NCI-H146 (cell line): ENCODE measurements at places on chromosomes 5 and 9.

DNA sequence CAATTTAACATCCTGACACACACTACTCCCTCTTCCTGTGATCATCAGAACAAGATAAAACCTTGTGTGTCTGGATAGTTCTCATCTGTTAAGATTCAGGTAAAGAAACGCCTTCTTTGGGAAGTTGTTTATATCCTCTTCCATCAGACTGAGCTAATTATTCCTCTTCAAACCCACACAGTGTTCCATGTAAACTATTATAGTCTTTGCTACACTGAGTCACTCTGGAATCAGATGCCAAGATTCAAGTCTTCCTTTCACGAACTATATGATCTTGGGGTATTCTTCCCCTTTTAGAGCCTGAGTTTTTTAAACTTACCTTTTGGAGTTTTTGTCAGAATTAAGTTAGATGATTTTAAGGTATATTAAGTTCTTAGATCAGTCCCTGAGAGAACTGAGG, 2.0 kb downstream of the OR1J1 start:
- DNase-seq: no peak

- DNase-seq: no peak
These were observed 217.5 kb upstream of the NMUR2 start for GRCh38 chr5:152622628-152623027.

GRCh38 chr5:149916334-149917072, 28.1 kb downstream of the PDE6A start:
- no peak for DNase-seq

DNA sequence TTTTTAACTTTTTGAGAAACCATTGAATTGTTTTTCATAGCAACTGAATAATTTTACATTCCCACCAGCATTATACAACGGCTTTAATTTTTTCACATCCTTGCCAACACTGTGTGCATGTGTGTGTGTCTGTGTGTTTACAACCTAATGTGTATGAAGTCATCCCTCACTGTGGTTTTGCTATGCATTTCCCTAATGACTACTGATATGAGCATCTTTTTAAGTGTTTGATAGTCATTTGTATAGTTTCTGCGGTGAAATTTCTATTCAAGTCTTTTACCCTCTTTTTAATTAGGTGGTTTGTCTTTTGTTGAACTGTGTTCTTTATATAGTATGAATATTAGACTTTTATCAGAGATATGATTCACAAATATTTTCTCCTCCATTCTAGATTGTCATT, 263.1 kb upstream of the COX7C start:
- no peak for DNase-seq

- DNase-seq: no peak
These were observed 540.2 kb upstream of the TRPC7 start for GRCh38 chr5:136905571-136905970.

- DNase-seq: no peak
These were observed 50.1 kb downstream of the PPARGC1B start for GRCh38 chr5:149780043-149780737.

DNA sequence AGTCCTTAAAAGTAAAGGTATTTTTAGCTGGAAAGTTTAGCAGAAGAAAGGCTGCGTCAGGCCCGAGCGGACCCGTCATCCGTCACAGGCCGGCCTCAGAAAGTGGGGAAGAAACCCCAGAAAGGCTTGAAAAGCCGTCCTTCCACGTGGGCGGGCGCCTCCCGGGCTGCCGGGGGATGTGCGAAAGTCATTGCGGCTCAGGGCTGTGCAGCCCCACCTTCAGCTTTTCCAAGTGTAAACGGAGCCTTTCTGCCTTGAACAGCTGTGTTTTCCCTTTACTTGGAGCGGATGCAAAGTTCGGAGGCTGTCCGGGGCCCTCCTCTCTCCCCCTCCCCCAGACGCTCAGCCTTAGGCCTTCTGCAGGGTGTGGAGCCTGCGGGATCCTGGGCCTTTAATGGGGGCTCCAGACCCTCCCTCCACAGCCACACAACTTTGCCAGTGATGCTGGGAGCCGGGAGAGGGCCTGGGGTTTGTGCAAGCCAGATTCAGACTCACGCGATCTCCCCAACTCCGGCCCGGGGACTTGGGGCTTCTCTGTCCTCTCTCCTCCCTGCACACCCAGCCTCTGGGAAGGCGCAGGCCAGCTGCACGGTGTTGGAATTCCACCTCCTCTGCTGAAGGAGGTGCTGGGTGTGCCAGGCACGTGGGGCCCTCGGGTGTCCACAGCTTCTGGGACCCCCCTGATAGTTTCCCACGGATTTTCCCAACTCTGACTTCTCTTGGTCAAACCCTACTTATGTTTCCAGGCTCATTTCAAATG, 95.5 kb upstream of the RAPGEF1 start:
- no peak for DNase-seq

GRCh38 chr9:77177894-77178794, 810 bp downstream of the VPS13A start:
- DNase-seq: peak; percentile 40

DNA sequence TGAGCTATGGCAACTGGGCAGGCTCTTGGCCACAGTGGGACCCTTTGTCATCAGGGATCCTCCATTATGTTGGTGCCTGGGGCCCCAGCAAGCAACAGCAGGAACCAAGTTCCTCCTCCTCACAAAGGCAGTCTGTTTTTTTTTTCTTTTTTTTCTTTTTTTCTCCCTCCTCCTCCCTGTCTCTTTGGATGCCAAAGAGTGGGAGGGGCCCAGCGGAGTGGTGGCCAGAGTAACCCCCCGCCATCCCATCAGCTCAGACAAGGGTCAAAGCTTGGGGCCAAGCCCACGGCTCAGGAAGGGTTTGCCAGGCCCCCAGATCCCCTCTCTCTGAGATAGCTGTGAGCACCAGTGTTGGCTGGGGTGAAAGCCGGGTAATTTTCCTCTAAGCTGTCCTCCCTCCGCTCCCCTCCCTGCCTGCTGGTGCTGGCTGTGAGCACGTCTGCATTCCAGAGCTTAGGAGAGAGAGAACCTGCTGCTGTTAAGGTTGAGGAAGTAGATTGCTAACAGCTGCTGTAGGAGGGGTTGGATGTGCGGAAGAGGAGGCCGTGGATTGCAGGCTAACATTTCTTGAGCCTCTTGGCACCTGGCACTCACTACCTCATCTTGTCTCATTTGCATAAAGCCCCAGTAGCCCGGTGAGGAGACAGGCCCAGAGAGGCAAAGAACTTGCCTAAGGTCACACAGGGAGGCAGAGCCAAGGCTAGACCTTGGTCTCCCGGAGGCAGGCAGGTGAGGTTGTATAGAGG, 21.2 kb downstream of the GSN start:
- DNase-seq: no peak

- DNase-seq: no peak
These were observed 82.6 kb upstream of the PHYKPL start for GRCh38 chr5:178314961-178315820.

GRCh38 chr9:3521966-3522365, 3.8 kb downstream of the RFX3 start:
- peak; percentile 26 for DNase-seq

- DNase-seq: no peak
These were observed 54.9 kb downstream of the NDST1 start for GRCh38 chr5:150562832-150563231.

DNA sequence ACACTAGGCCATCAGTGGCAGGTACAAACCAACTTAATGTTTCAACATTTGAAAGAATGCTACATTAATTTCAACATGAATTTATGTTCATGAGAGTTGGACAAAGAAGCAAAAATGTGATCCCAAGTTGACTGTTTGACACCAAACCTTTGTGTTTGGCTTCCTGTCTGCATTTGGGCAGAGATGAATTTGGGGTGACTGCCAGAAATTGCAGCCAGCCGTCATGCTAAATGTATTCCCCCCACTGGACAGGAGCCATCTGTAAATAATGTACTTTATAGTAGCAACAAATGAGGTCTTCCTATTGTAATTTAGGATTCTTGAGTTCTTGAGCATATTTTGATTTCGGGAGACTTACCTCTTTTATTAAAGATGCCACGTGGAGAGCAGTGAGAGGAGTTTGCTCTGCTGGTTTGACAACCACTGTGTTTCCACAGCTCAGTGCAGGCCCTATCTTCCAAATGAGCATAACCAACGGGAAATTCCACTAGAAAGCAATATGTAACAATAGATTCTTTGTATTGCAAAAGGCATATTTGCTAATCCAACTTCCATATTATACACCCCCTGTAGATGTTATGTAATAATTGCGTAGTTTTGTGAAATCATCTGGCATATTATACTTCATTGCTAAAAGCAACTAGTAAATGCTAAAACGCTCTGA, 27.6 kb downstream of the ALDH1A1 start:
- DNase-seq: no peak

GRCh38 chr5:163309914-163310313, 127.5 kb upstream of the CCNG1 start:
- no peak for DNase-seq

GRCh38 chr5:74767579-74767913, 497 bp downstream of the NSA2 start:
- DNase-seq: peak; percentile 46

- DNase-seq: no peak
These were observed 61.0 kb downstream of the PRDM6 start for GRCh38 chr5:123150089-123150488.

- no peak for DNase-seq
These were observed 123.8 kb upstream of the PHYKPL start for GRCh38 chr5:178356431-178356872.

GRCh38 chr9:13651969-13652663, 372.6 kb upstream of the MPDZ start:
- no peak for DNase-seq

DNA sequence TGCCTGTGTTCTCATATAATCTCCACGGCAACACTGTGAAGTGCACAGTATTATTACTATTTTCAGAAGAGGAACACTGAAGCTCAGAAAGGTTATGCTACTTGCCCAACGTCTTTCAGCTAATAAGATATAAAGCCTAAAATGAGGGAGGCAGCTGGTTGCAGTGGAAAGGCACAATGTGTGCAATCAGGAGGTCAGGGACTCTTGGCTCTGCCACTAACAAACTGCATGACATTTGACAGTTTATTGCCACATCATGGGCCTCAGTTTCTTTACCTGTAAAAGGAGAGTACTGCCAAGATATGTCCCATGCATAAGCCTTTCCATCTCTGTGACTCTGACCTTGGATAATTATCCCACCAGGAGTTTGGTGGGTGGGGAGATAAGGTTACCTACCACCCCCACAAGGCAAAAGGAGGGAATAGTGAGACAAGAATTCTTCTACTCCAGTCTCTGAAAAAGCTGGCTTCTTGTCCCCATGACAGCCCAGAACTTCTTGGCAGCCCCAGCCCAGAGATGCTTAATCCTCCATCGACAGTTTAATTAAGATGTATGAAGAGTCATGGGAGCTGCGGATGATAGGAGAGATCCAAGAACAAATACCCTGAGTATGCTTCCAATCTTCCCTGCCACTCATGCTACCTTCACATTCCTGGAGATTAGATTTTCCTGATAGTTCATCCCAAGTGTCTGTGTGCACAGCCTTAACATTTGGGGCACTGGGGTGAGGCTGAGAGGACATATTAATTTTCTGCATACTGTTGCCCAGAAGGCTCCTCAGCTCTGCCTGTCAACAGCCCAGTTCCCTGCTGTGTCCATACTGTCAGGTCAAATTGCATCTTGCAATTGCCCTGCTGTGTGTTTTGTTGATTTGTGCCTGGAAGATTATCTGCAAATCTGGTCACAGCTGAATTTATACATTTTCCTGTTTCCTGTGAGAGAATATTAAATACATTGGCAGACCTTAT, 271.2 kb downstream of the FAM114A2 start:
- peak; percentile 30 for DNase-seq

DNA sequence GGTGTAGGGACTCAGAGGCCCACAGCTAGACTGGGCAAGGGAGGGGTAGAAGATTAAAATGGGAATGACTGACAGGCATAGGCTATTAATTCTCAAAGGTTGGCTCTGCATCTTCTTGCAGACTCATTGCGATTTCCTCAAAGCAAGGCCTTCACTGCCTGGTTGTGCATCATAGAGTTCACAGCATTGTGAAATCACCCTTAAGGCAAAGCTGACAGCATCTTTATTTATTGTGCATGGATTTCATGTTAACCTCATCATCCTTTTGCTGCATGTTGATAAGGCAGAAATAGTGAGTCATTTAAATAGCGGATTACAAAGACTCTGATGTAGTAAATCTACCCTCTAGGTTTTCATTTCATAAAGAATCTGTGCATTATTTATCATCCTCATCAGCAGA, 13.6 kb upstream of the PALM2AKAP2 start:
- DNase-seq: no peak

DNA sequence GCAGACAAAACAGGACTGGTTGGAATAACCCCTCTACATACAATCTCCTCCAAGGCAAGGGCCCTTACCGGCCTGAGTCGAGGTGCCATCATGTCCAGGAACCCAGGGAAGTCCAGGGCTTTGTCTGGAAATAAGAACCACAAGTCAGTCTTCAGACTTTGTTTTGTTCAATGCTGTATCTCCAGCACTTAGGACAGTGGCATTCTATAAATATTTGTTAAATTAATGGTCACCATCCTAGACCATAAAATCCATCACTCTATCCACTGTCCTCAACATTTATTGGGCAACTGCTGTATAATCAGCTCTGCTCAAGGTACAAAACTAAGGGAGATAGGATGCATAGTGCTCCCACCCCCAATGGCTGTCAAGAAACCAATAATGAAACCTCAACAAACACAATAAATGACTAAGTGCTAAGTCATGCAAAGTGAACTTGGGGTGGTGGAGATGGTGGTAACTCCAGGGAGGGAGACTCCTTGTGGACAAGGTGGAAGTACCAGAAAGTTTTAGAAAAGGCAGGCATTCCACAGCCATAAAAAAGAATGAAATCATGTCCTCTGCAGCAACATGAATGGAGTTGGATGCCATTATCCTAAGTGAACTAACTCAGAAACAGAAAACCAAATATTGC, 5.0 kb downstream of the RELL2 start:
- DNase-seq: no peak

GRCh38 chr9:84379740-84380139, 39.2 kb upstream of the SLC28A3 start:
- no peak for DNase-seq

DNA sequence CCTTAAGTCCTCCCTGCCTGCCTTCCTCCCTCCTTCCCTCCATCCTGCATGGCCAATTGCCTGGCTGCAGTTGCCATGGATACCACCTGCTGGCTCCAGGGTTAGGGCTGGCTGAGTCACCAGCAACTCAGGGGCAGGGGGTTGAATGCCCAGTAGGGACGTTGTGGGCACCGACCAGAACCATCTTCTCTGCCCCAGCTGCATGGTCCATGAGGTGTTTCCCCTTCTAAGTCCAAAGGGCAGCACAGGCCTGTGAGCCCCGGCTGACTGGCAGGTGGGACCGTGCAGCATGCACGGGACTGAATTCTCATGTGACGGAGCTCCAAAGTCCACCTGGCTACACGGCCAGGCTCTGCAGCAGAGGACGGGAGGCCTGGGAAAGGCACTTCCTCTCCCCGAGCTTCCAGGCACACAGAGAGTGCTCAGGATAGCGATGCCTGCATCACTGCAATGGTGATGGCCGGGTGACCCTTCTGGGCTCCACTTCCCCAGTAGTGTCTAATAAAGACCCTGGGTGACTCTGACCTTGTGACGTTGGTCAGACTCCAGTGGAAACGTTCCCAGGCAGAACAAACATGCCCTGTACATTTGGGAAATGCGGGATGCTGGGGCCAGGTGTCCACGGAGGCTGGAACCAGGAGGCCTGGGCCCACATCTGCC, 5.7 kb downstream of the ASS1 start:
- peak; percentile 20 for DNase-seq

GRCh38 chr5:65961633-65962032, 35.3 kb downstream of the ERBIN start:
- no peak for DNase-seq
